Stimulated activated CD4-positive, alpha-beta T cell treated with anti-CD3 and anti-CD28 coated beads, TNF-alpha, amount 100 ng/mL, for 48 hours (primary cell): ENCODE measurements at places on chromosomes 5 and 9.

DNA sequence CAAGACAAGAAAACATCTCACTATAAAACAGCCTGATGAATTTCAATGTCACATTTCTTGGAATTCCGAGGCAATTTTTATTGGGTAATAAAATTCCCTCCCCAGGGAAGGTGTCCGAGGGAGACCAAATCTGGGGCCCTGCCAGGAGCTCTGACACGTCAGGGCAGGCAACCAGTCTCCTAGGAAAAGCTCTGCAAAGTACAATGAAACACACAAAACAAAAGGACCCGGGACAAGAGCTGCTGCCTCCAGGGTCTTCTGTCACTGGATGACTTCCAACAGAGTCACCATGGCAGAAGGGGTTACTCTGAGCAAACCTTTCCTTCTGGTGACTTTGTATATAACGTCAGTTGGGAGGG, 50.8 kb downstream of the SAXO1 start:
- no peak for DNase-seq

- DNase-seq = no peak
Observed at GRCh38 chr5:10479154-10479721, 37.6 kb downstream of the ROPN1L start.

DNA sequence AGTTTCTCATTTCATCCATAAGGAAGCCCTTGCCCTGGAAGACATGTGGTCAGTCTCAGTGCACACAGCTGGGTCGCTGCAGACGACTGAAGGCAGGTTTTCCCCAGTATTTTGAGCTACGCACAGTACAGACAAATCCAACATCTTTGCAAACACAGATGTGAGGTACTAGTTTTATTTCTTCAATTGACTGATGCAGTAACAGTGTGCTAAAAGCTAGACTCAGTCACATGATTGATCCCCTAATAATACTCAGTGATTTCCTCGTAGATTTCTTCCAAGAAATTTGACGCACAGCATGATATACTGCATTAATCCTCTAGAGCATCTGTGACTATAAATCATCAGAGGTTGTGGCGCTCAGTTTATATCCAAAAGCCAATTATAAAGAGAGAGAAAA, 346.1 kb downstream of the DIRAS2 start:
- no peak for DNase-seq

DNA sequence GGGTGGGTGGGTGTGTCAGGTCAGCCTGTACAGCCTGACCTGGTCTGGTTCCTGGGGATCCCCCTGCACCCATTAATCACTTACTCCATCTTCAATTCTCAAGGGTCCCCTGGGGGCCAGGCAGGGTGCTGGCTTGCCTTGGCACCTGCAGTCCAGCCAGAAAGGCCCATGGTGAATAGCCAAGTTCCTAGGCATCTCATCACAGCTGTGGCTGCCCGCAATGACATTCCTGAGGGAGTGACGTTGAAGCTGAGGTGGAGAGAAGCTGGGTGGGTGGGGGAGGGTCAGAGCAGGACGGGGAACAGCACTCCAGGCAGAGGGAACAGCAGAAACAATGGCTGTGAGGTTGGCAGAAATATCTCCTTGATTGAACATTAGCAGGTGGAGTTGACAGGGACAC, 10.6 kb downstream of the HMCN2 start:
- DNase-seq = no peak

DNA sequence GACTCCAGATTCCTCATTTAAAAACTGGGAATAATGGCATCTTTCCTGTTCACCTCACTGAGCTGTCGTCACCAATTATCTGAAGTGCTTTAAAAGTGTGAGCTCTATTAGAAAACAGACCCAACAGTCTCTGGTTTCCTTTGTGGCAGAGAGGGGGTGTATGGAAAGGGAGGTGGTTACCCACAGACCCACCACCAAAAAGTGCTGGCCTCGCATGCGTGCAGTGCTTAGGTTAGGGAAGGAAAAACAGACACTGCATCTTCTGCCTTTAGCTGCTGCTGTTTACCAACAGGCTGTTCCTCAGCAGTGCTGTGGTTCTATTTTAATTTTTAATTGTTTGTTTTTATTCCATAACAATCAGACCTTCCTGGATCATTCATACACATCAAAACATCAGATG, 249.6 kb downstream of the PIK3R1 start:
- DNase-seq = no peak

- DNase-seq = no peak
Observed at GRCh38 chr9:4875559-4875958, 82.8 kb downstream of the RCL1 start.

DNA sequence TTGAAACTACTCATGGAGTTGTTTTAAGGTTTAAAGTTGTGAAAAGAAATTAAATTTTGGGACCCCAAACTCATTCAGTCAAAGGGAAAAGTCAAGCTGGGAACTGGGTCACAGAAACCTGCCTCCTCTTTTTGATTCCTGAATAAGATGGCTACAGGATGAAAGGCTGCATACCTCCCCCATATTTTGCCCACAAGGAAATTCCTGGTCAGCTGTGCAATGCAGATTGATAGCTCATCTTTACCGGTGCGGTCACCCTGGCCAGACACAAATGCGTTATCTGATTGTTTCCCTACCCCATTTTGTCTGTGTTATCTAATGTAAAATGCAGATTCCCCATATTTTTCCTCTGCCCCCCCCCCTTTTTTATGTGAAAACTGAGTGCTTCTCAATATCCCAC, 1.3 kb downstream of the HAVCR2 start:
- DNase-seq = no peak

DNA sequence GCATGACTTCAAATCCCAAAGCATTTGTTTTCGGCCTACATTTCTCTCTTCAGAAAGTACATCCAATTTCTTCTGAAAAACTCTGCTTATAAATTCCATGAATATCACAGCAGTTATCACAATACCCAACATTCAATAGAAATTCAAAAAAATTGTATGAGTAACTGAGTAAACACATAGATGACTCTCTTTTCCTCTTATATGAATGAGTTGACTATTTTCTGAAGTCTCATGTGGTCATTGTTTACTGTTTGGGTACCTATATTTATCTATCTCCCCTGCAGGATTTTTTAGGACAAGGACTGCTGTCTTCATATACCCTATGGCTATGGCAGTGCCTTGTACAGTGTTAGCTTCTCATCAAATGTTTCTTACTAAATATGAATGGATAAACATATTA, 157.1 kb downstream of the HTR1A start:
- DNase-seq = no peak

DNA sequence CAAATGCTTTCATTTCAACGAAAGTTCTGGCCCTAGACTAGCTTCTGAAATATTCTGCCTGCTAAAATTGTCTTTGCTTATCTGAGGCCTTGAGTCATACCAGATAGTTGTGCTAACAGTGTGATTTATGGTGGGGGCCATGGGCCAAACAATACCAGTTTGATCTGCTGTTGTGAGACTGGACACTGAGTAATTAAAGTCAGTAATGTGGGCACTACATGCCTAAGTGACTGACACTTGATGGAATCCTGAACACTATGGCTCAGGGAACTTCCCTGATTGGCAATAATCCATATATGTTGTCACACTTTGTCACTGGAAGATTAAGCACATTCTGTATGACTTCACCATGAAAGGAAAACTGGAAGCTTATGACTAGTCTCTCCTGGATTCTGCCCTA, 127.6 kb upstream of the CYLC2 start:
- DNase-seq = no peak

GRCh38 chr9:86413971-86414880, 60.0 kb upstream of the TUT7 start:
- DNase-seq = no peak

GRCh38 chr9:13529321-13530104, 250.0 kb upstream of the MPDZ start:
- no peak for DNase-seq
